RWPE2 (cell line): ENCODE measurements at places on chromosomes 3 and 15.

DNA sequence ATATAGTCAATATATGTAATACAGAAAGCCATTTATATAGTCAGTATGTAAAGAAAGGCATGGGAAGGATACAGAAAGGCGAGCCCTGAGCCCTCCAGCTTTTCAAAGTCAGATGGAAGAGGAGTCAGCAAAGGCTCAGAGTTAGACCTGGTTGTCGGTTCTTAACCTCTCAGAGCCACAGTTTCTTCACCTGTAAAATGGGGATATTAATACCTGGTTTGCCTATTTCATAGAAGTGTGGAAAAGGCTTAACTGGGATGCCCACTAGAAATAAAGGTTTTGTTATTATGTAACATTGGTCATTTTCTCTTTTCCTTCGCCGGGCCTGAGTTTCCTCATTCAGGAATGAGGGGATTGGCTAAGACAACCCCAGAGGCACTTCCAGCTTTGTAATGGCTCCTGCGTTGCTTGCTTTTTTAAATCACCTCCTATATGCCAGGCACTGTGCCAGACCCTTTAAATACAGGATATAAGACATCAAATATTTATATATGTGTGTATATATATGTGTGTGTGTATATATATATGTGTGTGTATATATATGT is 2.4 kb downstream of the CRELD1 start:
- DNase-seq, result no peak

DNA sequence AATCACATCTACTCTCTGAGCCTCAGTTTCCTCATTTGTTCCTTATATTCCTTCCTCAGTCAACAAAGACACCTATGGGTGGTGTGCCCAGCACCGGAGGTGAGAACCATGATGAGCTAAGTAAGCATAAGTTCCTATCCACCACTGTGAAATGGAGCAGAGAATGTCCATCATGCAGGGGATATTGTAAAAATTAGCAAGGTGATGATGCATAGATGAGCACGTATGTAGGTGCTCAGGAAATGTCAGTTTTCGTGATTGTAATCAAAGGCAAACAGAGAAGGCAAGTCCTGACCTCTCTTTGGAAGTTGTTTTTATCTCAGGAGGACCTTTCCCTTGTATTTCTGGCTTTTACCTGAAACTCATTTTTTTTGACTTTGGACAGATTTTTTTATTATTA is 165.4 kb downstream of the GHSR start:
- DNase-seq, result no peak

- DNase-seq, result no peak
Measured at GRCh38 chr3:12553921-12554391, 2.9 kb upstream of the MKRN2 start.

GRCh38 chr3:104519068-104519467 is 847.6 kb upstream of the ALCAM start:
- DNase-seq, result no peak

DNA sequence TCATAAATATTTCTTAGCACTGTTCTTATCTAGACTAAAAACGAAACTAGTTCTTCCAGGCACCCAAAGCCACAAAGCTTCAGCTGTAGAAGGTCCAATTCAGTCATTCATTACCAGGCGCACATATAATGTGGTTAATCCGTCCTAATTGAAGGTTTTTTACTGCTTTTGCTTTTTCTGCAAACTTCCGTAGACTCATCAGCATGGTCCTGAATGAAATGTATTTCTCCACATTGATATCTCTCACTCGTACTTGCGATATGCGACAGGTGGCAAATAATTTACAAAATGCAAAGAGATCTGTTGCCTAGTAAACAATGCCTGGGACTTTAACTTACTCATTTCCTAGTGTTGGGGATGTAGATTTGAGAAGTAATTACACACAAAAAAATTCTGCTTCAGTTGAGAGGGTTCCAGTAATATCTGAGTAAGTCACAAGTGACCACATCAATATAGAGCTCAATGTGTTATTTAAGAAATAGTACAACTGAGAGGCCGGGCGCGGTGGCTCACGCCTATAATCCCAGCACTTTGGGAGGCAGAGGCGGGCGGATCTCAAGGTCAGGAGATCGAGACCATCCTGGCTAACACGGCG is 75.0 kb upstream of the MBNL1 start:
- no peak for DNase-seq

DNA sequence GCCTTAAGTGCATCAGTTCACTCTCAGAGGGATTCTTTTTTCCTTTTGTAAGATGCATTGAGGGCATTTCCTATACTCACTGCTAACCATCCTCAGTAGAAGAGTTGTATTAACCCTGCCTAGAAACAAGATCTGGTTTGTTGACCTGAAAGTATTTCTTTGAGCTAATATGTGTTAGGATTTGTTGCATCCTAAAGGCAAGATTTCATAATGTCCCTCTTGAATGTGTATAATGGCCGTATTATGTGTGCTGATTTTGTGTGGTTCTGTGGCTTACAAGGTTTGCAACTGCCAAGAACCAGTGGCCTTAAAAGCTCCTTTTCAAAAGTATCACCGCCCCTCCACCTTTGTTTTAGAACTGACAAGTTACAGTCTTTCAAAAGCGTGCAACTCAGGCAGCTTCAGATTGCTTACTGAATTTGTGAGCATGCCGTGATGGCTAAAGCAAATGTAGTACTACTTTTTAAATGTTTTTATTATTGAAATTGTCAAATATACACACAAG is 182.0 kb upstream of the BHLHE40 start:
- no peak for DNase-seq

DNA sequence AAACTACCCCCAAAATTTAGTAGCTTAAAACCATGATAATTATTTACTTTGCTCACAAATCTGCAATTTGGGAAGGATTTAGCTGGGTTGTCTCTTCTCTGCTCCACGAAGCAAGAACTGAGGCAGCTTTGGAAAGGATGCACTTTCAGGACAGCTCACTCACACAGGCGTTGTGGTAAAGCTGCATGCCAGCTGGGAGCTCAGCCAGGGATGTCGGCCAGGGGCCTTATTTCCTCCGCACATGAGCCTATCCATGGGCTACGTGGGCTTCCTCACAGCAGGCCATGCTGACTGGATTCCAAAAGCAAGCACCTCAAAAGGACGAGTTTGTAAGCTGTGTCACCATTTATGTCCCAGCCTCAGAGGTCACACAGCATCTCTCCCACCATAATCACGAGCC is 301.3 kb upstream of the IGF1R start:
- no peak for DNase-seq

DNA sequence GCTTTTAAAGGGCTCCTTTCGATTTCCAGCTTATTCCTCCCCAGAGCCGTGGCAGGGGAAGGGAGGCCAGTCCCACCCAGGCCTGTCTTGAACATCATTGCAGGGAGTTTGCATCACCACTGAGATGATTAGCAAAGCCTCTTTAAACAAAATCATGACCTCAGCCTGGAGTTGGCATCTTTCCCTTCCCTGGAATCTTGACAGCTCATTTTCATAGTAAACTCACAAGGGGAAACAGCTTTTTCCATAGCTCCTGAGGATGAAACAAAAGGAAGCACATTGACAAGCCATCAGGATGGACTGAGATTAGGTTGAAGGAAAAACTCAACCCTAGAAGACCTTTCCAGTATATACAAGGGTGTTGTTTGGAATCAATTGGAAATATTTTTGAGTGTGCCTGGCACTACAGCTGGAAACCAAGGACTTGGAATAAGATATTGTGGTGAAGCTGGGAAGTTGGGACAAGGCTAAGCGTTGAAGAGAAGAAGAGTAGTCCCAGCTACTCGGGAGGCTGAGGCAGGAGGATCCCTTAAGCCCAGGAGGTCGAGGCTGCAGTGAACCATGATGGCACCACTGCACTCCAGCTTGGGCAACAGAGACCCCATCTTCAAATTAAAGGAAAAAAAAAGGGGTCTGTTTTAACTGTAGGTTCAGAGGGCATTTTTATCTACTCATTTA is 3.1 kb upstream of the LARP6 start:
- DNase-seq, result peak; percentile 95

DNA sequence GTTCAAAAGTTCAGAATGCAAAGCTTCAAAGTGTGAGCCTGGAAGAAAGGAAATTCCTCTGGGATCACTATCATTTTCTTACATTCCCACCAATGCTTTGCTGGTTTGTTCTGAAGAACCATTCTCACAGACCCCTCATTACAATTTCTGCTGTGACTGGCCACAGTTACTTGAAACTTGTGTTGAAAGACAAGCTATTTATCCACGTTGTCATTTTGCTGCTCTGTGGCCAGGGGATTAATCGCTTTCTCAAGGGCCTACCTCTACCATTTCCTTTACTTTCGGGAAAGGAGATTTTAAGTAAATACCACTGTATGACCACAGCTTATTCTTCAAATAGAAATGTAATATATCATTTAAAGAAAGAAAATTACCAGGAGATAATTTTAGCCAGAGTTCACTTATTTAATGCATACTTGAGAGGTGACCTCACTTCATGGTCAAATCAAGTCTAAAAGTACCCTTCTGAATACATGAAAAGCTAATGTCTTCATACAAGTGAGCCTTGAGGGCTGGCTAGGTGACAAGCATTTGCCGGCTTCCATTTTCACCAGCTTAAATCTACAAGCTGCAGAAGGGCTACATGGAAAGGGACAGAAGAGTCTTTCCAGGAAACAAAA is 69.8 kb upstream of the ROBO2 start:
- DNase-seq, result no peak

- DNase-seq, result no peak
Measured at GRCh38 chr3:159775372-159775961, 213.2 kb upstream of the IL12A start.

DNA sequence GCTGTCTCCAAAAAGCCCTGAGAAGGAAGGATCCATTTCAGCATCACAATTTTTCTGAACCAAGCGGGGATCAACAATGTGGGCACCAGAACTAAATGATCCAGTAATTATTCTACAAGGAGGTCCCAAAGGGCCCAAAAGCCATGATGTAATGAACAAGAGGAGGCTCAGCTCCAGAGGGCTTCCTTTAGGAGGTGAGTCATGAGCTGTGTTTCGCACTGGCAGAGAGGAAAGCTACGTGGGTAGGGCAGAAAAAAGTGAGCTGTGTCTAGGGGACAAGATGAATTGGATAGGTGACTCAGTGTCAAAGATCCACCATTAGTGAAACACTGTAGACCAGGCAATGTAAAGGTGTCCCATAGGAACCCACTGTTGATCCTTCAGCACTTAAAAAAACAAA is 113.4 kb downstream of the RORA start:
- DNase-seq, result no peak

GRCh38 chr3:46196261-46196957 is 11.7 kb downstream of the CCR1 start:
- no peak for DNase-seq

- no peak for DNase-seq
Measured at GRCh38 chr15:79154483-79155135, 64.0 kb upstream of the RASGRF1 start.

- no peak for DNase-seq
Measured at GRCh38 chr3:18127859-18128681, 297.1 kb downstream of the SATB1 start.

- DNase-seq, result no peak
Measured at GRCh38 chr3:13868844-13869724, 10.8 kb downstream of the WNT7A start.

GRCh38 chr3:33577588-33577987 is 137.4 kb upstream of the UBP1 start:
- DNase-seq, result no peak

- DNase-seq, result peak; percentile 41
Measured at GRCh38 chr15:41334293-41335120, 1.8 kb downstream of the NUSAP1 start.

- no peak for DNase-seq
Measured at GRCh38 chr3:146334151-146334550, 83.2 kb upstream of the PLSCR4 start.

DNA sequence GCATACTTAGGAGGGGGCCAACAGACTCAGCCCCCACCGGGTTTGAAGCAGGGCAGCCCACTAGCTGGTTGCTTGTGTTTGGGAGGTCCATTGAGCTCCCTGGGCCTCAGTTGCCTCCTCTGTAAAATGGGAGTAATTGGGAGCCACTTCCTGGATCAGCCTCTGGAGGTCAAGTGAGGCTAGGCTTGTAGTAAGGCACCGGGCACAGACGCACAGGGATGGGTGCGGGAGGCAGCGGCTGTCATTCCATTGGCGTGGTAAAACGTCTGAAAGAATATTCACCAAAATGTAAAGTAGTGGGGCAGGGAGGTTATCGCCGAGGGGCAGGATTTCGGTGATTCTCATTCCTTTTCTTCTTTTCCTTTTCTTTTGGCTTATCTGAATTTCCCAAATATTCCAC is 64.6 kb downstream of the TLE3 start:
- no peak for DNase-seq

GRCh38 chr15:65722191-65722590 is 69.9 kb downstream of the DENND4A start:
- no peak for DNase-seq

DNA sequence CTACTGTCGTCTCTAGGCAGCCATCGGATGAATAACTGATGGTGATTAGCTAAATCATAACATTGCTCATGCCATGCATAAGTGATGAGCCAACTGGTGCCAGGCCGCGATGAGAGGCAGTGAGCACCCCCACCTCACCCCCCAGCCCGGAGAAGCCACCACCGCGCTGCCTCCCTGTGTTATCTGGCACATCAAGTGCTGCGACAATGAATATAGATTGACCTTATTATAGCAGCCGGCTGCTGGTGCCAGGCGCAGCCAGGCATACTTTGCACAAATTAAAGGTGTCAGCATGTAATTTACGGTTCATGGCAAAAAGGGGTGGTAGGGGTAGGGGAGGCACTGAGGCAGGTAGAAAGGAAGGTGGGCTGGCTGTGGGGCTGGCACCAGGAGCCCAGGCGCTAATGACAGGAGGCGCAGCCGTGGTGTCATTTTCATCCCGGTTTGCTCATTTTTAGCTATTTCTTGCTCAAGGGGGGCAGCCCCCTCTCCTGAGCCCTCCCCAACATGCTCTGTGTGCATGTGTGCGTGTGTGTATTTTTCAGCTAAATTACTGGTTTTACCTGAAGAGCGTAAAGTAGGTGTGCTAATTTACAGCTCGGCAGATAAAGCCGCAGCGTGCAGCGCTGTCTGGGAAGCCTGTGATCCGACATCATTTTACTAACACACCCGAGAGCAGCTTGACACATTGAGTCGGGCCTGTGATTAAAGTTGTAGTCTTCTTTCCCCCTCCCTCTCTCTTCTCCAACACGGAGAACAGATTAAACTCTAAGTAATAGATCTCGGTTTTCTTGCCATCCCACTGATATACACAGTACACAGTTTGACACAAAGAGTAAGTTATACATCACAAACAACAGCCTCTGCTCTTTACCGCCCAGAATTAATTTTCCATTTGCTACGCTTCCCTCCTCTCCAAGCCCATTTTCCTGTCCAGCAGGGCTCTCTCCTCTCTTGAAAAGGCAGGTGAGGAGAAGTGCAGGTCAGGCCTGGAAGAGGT is 212.3 kb downstream of the RPLP1 start:
- DNase-seq, result peak; percentile 14

DNA sequence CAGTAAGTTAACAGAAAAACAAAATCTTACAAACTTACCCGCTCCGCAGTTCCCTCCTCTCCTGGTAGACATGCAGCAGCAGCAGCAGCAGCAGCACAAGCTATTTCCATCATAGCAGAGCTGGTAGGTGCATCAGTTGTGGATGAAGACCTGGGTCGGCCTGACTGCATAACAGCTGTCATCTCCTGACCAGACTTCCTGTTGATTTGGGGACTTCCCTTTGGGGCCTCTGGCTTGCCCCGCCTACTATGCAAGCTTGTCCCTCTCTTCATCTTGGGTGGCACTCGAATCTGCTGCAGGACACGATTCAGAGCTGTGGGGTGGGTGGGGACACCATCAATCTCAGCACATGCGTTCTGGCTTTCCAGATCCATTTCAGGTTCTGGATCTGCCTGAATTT is 65.7 kb downstream of the TMCC1 start:
- no peak for DNase-seq
